ENCODE measurements at places on chromosomes 13 and 19.

GRCh38 chr19:46692918-46693722, 23.8 kb downstream of the PRKD2 start:
- DNase-seq = no peak

DNA sequence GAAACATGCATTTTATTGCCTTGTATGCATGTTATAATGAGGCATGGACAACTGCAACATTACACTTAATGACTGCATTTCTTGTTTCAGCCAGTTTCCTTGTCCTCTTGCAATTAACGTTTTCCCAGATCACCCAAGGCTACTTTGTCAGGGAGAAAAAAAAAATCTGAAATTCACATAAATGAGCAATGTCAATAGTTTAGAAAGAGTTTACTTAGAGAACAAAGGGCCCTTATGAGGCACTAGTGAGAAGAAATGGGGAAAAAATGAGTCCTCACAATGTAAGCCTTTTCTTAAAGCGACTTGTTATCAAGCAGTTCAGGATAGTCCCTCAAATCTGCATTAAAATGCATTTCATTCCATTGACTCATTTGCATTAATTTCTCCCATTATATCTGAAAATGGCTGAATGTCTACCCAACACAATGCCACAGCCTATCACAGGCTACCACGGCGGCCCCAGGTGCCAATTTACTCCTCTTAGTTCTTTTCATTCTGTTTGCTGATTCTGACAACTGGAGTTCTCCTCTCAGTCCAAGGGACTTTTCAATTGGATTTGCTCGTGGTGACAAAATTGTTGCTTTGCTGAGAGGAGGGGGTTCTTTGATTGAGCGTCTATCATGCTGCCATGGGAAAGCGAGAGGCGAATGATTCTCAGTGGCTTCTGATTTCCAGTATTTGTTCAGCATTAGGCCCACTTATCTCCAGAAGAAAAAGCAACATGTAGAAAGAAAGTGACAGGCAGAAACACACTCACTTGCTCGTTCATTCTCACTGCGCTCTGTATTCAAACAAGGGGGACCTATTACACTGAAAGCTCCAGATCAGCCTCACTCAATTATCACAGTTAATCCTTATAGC, 107.1 kb downstream of the DACH1 start:
- DNase-seq = no peak

DNA sequence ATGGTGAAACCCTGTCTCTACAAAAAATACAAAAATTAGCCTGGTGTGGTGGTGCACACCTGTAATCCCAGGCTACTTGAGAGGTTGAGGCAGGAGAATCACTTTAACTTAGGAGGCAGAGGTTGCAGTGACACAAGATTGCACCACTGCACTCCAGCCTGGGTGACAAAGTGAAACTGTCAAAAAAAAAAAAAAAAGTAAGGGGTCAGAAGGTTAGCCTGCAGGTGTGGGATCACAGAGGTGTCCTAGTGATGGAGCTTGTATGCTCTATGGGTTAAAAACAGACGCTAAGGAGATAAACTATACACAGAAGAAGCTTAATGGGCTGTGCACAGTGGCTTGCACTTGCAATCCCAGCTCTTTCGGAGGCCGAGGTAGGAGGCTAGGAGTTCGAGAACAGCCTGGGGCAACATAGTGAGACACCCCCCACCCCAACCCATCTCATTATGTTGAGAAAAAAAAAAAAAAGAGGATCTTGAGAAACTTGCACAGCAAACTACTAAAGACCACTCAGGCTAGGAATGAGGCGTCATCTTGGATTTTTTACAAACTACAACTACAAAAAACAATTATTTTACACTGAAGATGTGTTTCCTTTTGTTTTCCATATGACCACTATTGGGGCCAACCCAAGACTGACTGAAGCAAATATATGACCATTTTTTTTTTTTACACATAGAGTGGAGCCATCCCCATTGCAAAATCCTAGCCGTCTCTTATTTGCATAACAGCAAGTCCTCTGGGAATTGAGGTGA, 7.9 kb downstream of the FOSB start:
- DNase-seq = no peak

DNA sequence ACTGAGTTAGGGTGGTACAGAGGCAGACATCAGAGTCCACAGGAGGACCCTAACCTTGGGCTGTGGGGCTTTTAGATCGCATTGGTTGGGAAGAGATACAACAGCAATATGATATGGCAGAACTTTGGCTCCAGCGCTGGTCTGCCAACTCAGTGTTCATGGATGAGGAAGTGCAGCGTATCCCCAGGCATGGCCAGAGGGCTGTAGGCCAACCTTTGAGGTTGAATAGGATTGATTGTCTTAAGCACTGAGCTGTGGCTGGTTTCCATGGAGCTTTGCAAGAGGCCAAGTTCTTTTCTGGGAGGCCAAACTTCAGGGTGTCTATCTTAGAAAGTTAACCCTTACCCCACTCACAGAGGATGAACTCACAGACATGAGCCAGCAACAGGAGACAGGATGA, 144.1 kb upstream of the TMTC4 start:
- DNase-seq = no peak

DNA sequence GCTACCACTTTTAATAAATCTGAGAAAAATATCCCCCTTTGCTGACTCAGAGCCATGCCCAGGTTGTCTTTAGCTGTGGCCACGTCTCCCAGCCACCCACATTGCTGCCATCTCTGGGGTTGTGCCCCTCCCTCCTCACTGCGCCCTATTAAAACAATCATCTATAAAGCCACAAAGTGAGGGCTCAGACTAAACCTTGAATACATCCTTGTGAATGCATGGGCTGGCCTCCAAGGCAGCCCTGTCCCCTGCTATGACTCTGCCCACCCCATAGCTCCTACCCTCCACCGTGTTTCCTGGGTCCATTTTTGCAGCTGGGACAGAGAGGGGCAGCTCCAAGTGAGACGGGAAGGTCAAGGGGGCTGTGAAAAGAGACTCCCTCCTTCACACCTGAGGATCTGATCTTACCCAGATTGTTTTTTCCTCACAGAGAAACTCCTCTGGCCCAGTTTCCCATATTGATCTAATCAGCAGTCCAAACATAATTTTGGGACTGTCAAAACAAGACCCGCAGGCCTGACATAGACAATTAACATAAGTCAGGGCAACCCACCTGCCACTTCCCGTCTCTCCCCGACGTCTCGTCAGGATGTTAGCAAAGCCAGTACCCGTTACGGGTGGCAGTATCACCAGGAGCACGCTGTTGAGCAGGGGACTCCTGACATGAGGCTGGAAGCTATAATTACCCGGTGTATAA, 199.0 kb downstream of the KATNAL1 start:
- no peak for DNase-seq

GRCh38 chr19:54938906-54939305, 8.4 kb downstream of the NLRP7 start:
- DNase-seq = no peak

DNA sequence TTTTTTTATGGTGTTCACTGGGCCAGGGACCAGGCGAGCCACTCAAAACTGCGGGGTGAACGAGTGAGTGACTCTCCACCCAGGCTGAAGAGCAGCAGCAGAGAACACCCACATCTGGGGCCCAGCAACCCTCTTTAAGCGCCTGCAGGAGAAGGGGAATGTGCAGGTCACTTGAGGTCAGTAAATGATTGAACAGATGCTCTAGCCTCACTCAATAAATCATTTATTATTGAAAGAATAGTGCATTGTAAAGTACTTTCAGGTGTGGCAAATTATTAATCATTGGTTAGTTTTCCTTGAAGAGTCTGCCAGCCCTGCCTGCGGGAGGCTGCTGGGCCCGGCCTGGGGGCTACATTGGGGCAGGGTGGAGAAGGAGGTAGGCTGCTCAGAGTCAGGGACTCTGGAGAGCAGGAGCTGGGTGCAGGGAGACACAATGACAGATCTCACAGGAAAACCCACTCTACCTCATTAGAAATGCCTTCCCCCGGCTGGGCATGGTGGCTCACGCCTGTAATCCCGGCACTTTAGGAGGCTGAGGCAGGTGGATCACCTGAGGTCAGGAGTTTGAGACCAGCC, 42.5 kb downstream of the ABCC4 start:
- no peak for DNase-seq

DNA sequence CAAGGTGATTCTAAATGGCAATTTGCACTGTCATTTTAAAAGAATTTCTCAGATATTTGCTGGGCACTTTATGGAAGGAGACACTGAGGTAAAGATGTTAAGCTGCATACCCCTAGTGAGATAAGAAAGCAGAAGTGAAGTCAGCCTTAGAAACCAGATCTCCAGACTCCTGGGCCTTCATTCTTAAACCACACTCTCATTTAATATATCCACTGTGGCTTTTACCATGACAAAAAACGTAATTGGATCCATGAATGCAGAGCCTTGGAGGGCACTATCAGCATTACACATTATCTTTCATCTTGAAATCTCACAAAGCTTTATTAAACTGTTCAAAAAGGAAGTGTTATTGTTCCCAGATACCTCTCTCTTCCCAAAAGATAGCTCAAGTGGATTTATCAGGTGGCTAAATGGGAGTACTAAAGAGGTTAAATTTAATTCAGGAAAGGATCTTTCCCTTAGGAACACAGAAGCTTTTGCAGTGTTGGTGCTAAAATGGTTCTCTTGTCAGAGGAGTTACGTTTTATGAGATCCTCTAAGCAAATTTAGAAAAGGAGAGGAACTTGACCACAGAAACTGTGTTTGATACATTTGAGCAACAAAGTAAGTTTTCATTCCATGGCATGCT, 1060.4 kb downstream of the EFNB2 start:
- DNase-seq = no peak

- no peak for DNase-seq
Observed at GRCh38 chr19:16206046-16206605, 8.4 kb downstream of the AP1M1 start.

GRCh38 chr13:79780240-79780639, 299.3 kb downstream of the NDFIP2 start:
- no peak for DNase-seq

Data from coronary artery (tissue), 2 donors.